Muscle of leg (tissue), 16 donors: ENCODE measurements at places on chromosomes 2 and 18. TPM values are rescaled to one million over a fixed set of nuclear protein-coding genes. Genes with fewer than 3 reads are reported as not detected.

DNA sequence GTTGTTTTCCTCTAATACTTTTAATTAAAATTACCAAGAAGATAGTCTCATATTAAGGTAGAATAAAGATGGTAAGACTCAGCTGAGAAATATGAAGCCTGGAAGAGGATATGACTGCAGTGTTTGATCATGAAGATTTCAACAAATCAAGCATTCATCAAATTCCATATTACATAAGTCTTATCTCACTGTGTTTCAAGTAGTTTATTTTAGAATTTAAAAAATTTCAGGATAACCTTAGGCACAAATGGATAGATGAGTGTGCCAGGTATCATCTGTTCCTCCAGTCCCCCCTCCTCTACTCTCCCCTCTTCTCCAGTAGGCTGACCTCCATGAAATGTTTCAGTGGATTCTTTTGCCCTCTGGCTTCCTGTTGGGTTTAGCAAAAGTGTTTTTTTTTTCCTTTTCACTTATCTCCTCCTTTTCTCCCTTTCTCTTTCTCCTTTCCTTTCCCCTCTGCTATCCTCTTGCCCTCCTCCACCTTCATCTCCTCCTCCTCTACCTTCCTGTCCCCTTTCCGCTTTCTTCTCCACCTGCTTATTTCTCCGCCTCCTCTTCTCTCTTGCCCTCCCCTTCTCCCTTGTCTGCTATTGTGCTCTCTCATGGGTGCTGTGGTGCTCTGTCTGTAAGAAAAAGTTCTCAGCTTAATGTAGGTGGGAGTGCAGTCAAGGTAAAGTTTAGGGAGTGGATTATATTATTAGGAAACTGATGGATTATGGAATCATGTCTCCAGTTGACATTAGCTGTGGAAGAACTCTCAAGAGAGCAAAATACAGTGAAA, 72.8 kb downstream of the ABI2 start:
- no peak for DNase-seq

RTP5 gene
- not detected for total RNA-seq

DNA sequence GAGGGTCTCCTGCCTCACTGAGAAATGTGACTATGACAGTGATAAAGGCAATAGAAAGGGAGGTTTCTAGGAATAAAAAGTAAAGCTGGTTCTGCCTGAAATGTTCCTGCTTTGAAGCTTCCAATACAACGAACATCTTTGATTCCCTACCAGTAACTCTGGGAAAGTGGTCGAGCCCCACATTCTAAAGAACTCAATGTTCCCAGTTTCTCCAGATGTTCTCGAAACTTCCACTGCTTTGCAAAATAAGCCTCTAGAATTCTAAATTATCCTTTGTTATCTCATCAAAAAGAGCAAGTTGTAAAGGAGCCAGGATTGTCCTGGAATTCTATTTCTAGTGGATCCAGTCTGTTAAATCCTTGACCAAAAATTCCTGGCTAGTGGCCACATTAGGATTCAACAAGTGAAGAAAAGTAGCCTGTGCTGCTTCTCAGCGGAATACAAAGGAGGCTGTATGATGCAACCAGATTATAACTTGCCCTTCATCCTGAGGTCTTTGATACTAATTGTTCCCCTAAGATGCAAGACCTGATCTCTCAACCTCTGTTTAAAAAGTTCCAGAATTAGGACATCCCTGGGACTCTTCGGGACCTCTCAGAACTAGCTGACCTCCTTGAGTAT, 8.4 kb downstream of the SCN7A start:
- DNase-seq = peak; percentile 88

VWA3B gene
- 0.13 TPM for total RNA-seq

DNA sequence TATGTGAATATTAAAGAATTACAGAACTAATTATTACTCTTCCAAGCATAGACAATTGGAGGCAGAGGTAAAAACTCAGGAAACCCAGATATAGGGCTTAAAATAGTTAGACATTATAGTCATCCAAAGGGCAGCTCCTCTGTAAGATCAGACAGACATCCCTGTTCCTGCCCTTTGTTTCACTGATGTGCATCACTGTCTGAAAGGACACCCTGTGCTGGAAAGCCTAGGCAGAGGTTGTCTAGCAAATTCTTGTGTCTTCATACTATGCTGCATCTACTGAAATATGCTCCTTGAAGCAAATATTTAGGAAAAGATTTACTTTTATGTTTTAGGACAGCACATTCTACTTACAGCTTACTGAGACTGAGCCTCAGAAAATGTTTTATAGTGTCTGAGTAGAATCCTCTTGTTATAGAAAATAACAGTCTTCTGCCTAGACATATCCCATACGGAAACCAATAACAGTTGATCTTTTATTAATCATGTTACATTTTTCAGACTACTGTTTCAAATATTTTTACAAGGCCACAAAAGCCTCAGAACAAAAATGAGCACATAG, 977.3 kb upstream of the CDH2 start:
- no peak for DNase-seq

- DNase-seq = no peak
Measured at GRCh38 chr2:231720987-231721966, 13.0 kb downstream of the PTMA start.

DNA sequence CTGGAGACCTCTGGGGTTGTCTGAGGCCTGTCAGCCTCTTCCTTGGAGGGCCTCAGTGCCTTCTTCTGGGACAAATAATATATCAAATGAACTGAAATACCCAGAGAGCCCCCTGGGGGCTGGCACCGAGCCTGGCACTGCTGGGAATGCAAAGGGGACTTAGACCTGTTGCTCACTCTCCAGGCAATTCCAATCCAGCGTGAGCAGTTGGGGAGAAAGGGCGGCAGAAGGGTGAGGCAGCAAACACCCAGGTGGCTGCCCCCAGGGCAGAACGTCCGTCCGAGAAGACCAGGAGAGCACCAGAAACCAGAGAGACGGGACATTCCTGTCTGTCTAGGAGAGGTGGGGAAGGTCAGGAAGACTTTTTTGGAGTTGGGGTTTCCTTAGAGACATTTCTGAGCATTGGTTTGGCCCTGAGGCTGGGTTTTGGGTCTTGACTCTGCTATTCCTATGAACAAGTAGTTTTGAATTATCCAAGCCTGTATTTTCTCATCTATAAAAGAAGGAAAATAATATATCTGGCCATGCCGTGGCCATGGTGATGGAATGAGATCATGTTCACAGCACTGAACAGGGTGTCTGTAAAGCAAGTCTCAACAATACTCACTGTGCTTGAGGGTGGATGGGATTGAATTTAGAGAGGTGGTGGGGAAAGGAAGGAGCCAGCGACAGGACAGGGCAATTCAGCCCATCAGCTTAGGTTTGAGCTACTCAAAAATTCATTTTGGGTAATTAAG, 44.3 kb upstream of the ZBTB7C start:
- DNase-seq = peak; percentile 74

DNA sequence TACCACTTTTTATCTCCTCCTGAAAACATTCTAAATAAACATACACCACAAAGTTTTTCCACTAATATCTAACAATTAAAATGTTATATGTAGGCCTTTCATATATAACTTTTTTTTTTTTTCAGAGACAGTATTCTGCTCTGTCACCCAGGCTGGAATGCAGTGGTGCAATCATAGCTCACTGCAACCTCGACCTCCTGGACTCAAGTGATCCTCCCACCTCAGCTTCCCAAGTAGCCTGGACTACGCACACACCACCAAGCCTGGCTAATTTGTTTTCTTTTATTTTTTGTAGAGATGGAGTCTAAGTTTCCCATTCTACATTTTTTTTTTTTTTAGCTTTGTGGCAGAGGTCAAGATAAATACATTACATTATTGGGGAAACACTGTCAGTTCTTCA, 1612.6 kb upstream of the NXPH2 start:
- DNase-seq = no peak

ERBB4 gene
- 12.7 TPM for total RNA-seq

C2orf66 gene
- total RNA-seq = 0.04 TPM

GRCh38 chr2:216942465-216942864, 82.6 kb upstream of the TNP1 start:
- no peak for DNase-seq

DNA sequence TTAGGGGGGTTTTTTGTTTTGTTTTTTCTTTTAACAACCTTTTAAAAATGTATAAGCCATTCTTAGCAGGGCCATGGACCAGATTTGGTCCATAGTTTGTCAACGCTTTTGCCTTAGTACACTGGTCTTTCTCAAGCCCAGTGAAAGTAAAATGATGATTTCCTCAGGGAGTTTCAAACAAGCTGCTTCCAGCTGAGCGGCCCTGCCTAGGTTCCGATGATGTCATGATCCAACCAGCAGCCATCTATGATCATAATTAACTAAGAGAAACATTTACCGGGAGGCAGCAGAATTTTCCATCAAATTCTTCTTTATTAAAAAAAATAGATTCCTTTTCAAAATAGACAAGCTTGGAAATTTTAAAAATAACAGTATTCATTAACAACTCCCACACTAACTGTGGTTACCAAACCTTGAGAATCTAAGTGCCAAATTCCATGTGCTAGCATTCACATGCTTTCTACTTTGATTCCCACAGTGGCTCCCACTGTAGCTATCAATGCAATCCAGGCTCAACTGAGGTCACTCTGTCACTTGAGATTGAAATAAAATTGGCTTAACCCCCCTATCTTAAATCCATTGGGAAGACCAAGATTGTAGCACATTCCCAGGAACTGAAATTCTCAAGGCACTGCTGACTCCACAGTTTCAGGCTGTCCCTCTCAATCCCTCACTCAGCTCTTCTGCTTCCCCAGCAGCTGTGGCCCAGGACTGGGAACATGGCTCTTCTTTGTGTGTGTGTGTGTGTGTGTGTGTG, 148.9 kb downstream of the RNF152 start:
- peak; percentile 79 for DNase-seq

DNA sequence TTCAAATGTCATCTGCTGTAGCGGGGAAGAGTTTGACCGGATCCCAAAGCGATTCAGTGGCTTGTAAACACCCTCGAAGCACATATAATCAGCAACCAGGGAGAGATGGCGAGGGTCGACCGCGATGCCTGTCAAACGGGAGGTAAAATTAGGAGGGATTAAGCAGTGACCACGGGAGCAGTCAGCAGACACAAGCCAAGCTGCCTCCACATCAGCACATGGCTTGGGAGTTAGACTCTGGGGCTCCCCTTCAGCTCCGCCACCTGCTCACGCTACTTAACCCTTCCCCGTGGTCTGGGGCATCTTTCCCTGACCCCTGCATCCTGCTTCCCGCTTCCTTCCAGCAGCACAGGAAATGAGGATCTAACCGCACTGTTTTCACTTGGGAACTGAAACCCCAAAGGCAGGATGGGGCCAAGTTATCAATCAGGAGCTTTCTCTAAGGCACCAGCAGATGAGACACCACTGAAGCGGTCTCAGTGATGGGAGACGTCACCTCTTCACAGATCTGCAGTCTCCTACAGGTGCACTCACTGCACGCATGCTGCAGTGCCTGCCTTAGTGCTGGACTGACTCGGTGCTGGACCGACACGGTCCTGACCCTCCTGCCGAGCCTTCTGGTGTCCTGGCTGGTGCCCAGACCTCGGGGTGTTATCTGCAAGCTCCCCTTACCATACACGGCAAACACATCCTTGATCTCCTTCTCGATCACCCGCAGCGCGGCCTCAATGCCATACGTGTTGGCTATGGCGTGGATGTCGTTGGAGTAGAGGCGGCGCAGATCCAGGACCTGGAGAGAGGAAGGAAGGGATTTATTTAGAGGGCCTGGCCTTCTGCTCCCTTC, 77.5 kb downstream of the POLR1A start:
- peak; percentile 47 for DNase-seq

GRCh38 chr18:67318651-67319050, 197.9 kb downstream of the DSEL start:
- no peak for DNase-seq

DNA sequence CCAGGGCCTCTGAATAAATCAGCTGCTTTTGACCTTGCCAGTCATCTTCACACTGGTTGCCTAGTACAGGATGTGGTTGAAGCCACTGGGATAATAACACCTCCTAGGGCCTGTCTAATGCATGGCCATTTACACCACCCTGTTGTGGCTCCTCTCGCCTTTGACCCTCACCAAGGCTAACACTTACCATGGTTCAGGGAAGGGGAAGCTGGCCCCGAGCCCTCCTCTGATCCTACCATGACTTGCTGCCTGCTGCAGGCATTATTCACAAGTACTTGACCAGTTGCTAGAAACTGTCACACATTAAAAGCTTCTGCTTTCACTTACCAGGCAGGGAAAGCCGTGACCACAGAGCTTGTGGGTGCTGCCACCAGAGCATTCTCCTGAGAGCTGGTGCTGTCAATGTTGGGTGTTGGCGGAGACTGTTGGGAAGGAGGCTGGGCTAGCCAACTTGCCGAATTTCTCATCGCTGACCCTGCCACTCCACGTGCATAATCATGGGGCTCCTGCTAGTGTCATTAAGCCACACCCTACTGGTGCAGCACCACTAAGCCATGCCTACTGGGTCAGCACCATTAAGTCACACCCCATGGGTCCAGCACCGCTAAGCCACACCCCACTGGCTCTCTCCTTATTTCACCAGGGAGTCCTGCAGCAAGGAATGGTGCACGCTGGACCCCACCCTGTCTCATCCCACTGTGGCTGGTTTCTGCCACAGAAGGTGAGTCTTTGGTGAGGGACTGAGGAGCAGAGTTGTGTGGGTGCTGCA, 47.0 kb upstream of the TTC39C start:
- DNase-seq = no peak

UGT1A7 gene
- total RNA-seq = not detected

- no peak for DNase-seq
Measured at GRCh38 chr18:77249569-77250500, at the start of gene GALR1. TSS of gene GALR1 (plus strand) at chr18:77249848. CDS start at chr18:77250549, 701 bp downstream.
